ENCODE measurements at places on chromosomes 7 and 10.

DNA sequence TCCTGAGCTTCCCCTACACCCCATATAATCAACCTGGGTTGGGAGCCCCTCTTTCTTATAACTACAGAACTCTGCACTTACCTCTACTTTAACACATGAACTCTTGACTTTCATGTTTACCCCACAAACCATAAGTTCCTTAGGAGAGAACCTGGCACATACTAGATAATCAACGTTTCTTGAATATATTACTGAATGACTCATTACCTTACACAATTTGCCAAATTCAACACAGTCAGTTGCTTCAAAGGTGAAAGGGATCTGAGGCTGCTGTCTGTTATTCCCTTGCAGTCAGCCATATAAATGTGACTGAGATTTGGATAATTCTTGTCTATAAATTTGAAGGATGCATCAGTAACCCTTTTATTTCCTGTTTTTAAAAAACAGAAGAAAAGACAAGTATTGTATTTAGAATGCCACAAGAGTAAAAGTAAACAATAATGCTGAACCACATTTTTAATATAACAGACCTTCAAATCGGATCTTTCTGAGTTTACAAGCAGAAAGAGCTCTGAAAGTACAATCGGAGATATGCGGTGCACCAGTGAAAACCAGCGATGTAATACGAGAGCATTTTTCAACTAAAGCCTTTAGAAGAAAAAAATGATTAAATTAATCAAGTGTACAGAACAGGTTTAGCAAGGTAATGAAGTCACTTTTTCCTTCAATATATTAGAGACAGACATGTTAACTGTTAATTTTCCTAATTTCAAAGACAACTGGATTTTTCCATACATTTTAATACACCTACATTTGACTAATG, 29.5 kb upstream of the LRRC17 start:
- no peak for DNase-seq

GRCh38 chr10:80477813-80478212, 23.7 kb downstream of the TSPAN14 start:
- no peak for DNase-seq

DNA sequence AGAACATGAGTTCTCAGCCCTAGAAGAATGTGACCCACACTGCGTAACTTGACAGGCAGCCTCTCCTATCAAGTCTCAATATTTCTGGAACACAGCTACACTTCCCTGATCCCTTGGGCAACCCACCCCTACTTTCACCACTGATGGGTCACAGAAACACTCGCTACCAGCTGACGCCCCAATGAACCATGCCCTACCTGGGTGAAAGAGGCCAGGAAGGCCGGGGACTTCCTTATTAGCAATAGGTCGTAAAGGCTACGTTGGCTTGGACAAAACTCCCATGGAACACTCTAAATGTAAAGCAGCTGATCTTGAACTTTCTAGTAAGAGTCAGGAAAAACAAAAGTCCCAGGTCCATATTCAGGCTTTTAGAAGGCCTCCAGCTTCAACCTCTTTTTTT, 202.3 kb upstream of the KCTD7 start:
- DNase-seq = no peak

GRCh38 chr10:31602541-31603234, 283.7 kb downstream of the ZEB1 start:
- no peak for DNase-seq

DNA sequence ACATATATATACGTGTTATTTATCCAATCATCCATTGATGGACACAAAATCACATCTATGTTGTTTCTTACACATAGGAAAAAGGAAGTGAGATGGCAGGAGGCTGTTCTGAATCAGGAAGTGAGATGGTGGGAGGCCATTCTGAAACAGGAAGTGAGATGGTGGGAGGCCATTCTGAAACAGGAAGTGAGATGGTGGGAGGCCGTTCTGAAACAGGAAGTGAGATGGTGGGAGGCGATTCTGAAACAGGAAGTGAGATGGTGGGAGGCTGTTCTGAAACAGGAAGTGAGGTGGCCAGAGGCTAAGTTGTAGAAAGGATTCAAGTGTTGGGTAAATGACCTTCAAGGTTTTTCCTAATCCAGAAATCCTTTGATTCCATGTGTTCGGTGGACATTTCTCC, 921.5 kb downstream of the TYW1 start:
- no peak for DNase-seq

DNA sequence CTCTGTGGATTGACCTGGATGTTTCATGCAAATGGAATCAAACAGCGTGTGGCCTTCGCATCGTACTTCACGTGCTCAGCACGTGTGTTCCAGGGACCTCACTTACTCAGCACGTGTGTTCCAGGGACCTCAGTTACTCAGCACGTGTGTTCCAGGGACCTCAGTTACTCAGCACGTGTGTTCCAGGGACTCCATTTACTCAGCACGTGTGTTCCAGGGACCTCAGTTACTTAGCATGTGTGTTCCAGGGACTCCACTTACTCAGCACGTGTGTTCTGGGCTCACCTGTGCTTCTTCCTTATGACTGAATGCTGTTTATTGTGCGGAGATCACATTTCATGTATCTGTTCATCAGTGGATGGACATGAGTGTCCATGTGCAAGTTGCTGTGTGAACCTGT, 22.0 kb downstream of the INPP5A start:
- DNase-seq = no peak

DNA sequence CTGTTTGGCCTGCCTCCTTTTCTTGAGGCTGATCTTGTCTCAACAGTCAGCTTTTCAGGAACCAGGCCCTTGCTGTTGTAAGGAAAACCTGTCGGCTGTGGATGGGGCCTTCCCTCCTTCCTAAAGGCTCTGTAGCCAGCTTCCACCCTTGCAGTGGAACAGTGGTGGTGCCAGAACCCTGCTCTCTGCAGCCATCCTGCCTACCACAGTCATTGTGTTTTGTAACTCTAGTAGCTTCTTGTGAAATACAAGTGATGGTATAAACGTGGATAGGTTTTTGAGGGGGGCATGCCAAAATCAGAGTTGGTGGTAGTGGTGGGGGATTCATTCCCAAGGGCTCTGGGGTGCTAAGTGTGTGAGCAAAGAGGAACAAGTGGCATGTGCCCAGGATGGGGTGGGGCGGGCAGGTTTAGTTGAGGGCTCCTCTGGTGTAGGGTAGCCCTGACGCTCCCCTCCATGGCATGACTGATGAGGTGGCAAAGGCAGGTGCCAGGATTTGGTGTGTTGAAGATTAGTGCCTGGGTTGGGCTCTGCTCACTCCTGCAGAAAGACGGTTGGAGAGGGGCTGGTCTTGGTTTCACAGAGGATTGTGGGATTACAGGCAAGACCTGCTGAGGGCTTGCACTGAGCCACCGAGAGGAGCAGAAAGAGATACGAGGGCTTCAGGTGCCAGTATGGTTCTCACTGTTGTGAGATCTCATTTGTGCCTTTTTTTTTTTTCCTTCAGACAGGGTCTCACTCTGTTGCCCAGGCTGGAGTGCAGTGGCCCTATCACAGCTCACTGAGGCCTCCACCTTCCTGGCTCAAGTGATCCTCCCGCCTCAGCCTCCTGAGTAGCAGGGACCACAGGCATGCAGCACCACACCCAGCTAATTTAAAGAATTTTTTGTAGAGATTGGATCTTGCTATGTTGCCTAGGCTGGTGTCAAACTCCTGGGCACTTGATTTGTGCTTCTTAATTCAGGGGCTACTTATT, 7.4 kb downstream of the TSPAN14 start:
- no peak for DNase-seq

DNA sequence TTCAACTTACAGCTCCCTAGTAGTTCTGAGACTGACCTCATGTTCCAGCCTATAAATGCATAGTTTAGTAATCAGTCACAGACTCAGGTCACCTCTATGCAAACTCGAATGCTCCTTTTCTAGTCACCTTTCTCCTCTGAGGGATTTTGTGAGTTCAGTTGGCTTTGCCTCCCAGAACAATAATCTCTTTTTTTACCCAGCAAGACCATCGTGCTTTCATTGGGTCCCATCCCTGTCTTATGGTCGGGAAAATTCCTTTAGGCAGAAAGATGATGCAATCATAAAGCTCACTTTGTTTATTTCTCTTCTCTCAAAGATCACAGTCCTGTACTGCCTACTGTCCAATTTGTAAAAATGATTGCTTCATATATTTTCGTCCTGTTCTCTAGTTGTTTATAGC, 38.4 kb downstream of the TWIST1 start:
- no peak for DNase-seq

DNA sequence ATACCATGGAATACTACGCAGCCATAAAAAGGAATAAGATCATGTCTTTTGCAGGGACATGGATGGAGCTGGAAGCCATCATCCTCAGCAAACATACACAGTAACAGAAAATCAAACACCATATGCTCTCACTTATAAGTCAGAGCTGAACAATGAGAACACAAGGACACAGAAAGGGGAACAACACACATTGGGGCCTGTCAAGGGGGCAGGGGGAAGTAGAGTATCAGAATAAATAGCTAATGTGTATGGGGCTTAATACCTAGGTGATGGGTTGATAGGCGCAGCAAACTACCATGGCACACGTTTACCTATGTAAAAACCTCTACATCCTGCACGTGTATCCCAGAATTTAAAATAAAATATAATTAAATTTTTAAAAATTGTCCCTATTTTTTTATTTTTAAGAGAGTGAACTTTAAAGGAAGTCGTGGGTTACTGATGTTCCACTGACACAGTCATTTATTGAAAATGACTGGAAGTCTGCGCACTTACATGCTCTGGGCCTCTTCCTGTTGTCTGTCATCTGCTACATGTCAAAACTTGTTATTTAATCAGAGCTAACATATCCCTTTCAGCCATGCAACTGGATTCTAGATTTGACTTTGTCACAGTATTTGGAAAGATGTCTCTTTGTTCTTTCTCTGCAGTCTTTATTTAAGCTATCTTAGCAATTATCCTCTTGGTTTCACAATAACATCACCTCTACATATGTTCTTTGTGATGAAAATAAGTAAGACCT, 73.7 kb upstream of the ABCB5 start:
- no peak for DNase-seq

DNA sequence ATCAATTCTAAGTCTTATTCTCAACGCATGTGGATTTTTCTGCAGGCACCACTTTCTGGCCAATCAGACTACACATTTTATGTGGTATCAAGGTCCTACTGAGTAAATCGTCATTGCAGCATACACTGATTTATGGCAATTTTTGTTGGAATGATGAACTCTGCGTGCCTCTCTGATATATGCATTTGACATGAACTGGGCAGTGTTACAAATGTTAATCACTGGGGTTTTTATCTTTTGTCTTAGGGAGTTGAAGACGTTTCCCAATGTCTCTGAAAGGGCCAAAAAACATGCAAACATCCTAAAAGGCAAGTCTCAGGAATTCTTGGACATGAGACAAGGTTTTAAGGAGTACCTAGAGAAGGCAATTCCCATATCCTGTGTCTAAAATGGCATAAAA, 809.5 kb upstream of the CELF2 start:
- no peak for DNase-seq

GRCh38 chr10:13086056-13086455, 13.9 kb upstream of the OPTN start:
- DNase-seq = no peak

- DNase-seq = no peak
Measured at GRCh38 chr10:48550977-48551376, 53.9 kb downstream of the ARHGAP22 start.

GRCh38 chr10:131749767-131750142, 151.1 kb upstream of the PPP2R2D start:
- no peak for DNase-seq

- no peak for DNase-seq
Measured at GRCh38 chr7:78967046-78967445, 486.4 kb downstream of the MAGI2 start.

GRCh38 chr10:21280971-21281572, 244.4 kb downstream of the SKIDA1 start:
- no peak for DNase-seq

DNA sequence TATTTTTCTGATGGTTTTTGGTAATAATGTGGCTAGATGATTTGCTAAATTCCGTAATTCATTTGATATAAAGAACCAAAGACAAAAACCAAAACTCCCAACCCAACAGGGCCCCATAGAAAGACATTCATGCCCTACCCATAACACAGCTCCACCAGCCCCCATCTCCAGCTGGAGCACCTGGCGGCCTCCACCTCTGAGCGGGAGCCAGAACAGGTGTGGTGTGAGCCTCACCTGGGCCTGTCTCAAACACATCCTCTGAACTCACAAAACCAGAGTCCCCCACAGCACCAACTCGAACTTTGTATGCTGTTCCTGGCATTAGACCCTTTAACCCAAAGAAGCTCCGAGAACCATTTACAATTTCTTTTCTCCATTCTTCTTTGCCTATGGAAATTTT, 36.5 kb upstream of the LAMB4 start:
- DNase-seq = no peak

DNA sequence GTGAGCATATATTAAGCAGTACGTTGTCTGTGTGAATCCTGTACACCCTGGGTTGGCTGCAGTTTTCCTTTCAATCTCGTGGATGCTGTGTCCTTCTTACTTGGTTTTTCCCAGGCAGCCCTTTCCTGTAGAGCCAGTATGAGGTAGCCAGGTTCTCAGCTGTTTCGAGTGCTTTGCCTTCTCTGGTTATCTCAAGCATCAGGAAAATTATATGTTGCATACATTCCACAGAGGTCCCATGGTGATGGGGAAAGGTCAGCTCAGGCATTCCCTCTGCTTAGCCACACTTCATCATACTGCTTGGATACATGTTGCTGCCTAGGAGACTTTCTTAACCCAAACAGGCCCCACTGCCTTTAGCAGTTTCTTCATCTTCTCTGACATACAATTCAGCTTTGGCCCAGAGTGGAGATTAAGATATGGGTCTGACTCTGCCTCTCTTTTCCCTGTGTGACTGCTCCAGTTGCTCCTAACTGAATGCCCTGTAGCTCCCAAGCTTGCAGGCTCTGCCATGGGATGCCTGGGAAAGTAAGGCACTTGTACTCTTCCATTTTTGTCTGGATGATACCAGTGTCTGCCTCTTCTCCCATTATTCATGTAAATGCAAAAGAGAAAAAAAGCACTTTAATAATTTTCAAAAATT, 11.3 kb downstream of the GNAI1 start:
- no peak for DNase-seq

DNA sequence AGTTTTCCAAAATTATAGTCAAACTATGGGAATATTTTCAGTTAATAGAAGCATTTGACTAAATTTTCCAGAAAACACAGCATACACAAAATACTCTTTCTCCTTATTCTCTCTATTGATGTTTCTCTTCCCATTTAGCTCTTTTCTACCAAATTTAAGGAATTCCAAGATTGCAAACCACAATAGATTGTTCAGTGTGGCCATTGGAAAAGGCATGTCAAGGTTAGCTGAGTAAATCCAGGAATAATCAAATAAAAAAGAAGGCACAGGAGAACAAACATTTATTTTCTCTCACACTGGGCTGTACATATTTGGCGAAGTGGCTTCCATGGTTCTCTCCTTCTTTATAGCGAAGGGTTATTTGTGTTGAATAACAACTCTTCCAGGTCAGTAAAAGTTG, 117.3 kb downstream of the THSD7A start:
- no peak for DNase-seq

- no peak for DNase-seq
Measured at GRCh38 chr10:89342206-89342958, 14.6 kb downstream of the IFIT3 start.

- DNase-seq = no peak
Measured at GRCh38 chr10:13503745-13504463, 24.9 kb downstream of the BEND7 start.

GRCh38 chr10:75640803-75641202, 209.4 kb downstream of the LRMDA start:
- no peak for DNase-seq

Measured in stimulated activated CD8-positive, alpha-beta memory T cell treated with anti-CD3 and anti-CD28 coated beads, Interleukin-15, amount 100 ng/mL, for 4 hours (primary cell).